ENCODE measurements at places on chromosomes 7 and 10.

- no peak for DNase-seq
Observed at GRCh38 chr7:1777122-1777521, 107.0 kb downstream of the ELFN1 start.

GRCh38 chr10:68139448-68140272 lies 30.4 kb downstream of the MYPN start:
- no peak for DNase-seq

GRCh38 chr7:135998081-135998480 lies 20.9 kb upstream of the MTPN start:
- DNase-seq, result no peak

GRCh38 chr10:101020427-101021075 lies 10.4 kb downstream of the PDZD7 start:
- DNase-seq, result no peak

- no peak for DNase-seq
Observed at GRCh38 chr7:40058636-40059035, 75.8 kb downstream of the MPLKIP start.

DNA sequence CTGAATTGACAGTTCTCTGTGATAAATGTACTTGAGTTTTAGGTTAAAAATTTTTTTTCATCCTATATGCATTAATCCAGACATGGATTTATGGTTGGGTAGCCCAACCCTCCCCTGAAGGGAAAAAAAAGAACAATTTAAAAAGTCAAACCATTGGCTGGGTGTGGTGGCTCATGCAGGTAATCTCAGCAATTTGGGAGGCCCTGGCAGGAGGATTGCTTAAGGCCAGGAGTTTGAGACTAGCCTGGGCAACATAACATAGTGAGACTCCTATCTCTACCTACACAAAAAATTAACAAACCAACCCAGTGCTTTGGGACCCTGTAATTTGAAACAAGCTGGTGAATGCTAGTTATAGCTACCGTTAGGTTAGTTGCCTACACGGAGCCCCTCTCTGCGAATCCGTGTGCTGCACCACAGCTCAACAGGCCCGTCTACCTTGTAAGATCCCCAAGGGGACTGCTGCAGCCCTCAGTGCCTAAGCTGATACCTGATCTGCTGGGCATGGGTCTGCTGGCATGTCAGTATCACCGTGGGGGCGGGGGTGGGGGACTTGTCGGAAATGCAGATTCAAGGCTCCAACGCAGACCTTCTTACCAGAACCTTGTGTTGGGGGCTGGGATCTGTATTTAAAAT lies 32.8 kb downstream of the TSPAN14 start:
- no peak for DNase-seq

DNA sequence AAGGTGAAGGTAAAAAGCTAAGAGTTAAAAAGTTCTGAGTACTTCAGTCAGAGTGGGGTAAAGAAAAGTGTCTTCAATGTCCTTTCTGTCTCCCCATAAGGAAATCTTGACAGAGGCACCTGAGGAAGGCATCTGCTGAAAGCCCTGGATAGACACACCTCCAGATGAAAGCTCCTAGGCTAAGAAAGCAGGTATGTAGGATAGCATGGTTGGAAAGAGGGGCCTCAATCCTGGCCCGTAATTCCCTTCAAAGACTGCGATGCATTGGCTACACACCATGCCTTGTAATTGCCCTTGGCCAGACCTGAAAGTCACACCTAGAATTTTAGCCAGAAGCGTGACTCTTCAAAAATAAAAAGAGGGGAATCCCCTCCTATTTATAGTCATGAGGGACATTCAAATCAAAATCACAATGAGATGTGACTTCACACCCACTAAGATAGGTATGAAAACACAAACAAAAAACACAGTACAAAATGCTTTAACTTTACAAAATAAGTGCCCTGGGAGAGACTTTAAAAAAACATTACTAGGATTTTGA lies 809.7 kb downstream of the IPMK start:
- DNase-seq, result no peak

GRCh38 chr7:44194562-44195145 lies 5.4 kb upstream of the GCK start:
- DNase-seq, result no peak

- DNase-seq, result no peak
Observed at GRCh38 chr7:143239813-143240212, 18.0 kb downstream of the TAS2R40 start.

DNA sequence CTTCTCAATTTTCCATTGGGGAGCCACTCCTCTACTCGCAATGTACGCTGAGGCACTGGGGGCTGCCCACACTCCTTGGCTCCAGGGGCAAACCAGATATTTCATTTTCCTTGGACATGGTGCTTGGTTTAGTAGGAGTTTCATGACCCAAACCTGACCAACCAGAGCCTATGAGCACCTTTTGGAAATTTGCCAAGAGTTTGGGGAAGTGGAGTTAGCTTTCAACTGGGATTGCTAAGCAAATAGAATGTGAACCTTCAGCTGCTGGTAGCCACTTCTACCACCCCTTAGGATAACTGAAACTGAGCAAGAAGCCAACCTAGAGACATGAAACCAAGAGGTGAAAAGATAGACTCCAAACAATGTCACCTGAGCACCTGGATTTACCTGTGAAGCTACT lies 74.9 kb upstream of the COL13A1 start:
- no peak for DNase-seq

- DNase-seq, result no peak
Observed at GRCh38 chr10:28938745-28939144, 261.4 kb downstream of the BAMBI start.

GRCh38 chr7:129471402-129471827 lies 30.9 kb upstream of the SMKR1 start:
- DNase-seq, result no peak

DNA sequence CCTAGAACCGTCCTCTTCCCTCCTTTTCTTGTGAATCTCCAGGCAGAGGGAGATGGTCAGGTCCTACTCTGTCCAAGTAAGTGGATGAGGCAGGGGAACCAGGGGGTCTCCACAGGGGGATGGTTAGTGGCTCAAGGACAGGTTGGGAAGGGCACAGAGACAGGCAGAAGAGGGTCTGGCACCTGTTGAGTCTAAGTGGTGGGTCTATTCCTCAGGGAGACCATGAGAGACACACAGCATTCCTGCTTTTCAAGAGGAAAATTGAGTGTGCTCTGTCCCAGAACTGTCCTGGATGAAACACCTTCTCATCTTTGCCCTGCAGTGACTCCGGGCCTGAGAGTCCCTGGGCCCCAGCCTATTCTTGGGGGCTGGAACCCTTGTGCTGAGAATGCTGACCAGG lies 184.8 kb upstream of the GALNT17 start:
- DNase-seq, result no peak

- DNase-seq, result no peak
Observed at GRCh38 chr7:2757361-2757903, 69.4 kb downstream of the AMZ1 start.

- no peak for DNase-seq
Observed at GRCh38 chr10:13899941-13900340, 313.2 kb downstream of the PRPF18 start.

DNA sequence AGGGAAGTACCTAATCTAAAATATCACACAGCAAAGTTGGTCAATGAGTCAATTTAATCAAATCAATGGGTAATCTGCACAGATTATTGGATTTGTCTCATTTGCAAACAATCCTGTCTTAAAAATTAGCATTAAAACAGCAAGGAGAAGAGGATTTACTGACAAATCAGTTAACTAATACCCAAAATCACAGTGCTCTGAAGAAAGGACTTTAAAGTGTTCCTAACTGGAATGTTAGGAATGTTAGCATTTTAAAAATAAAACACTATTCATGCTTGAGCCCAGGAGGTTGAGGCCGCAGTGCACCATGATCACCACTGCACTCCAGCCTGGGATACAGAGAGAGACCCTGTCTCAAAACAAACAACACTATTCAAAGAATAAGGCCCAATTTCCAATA lies 83.1 kb downstream of the CHCHD3 start:
- no peak for DNase-seq

DNA sequence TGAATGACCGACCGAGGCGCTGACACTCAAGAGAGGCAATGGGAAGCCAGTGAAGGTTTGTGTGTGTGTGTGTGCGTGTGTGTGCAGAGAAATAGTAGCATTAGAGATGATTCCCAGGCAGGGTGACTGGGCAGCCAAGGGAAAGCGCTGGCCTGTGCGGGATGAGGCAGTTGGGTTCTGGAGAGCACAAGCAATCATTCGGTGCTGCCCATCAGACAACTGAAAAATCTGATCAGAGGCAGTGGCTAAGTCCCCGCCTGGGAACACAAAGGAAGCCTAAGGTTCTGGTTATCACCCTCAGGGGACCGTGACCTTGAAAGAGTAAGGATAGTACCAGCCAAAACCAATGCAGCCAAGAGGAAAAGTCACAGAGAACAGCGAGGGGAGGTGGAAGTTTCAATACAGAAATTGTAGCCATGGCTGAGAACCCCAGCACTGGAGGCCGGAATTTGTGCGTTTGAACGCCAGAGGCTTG lies 868 bp upstream of the PDCD4 start:
- DNase-seq, result no peak

GRCh38 chr10:3976718-3977117 lies 191.7 kb upstream of the KLF6 start:
- no peak for DNase-seq

GRCh38 chr10:105840288-105840770 lies 1199.2 kb downstream of the SORCS3 start:
- no peak for DNase-seq

DNA sequence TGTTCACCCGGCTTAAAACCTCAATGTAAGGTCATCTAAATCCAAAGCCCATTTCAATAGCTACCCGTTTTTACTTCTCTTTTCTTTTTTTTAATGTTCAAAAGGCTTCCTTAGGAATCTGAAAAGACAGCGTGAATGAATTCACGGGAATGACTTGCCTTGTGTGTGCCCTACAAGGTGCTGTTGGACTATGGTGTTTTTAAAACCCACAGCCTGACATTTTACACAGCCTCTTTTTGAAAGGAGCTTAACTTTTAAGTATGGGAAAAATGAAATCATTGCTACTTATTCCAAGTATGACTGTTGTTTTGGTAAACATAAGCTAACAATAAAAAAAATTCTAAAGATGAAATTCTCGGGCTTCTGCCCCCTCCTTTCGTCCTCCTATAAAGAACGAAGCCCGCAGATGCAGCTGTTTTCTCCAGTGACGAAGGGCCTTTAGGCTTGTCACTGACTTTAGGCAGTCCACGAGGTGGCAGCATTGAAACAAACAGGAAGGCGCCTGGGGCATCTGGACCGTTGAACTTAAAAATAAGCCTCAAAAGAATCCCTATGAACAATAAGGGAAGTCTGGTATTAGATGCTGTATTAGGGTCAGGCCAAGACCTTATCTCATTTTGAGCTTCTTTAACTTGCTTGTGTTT lies 141.3 kb downstream of the NRP1 start:
- DNase-seq, result peak; percentile 48

- no peak for DNase-seq
Observed at GRCh38 chr10:116723428-116724281, 18.7 kb downstream of the HSPA12A start.

GRCh38 chr7:18063149-18063901 lies 35.7 kb upstream of the PRPS1L1 start:
- DNase-seq, result no peak

- no peak for DNase-seq
Observed at GRCh38 chr7:38751416-38751815, 120.2 kb upstream of the AMPH start.

GRCh38 chr10:60952067-60952845 lies 8.3 kb upstream of the RHOBTB1 start:
- DNase-seq, result no peak

- no peak for DNase-seq
Observed at GRCh38 chr7:154638286-154638685, 364.6 kb downstream of the PAXIP1 start.

DNA sequence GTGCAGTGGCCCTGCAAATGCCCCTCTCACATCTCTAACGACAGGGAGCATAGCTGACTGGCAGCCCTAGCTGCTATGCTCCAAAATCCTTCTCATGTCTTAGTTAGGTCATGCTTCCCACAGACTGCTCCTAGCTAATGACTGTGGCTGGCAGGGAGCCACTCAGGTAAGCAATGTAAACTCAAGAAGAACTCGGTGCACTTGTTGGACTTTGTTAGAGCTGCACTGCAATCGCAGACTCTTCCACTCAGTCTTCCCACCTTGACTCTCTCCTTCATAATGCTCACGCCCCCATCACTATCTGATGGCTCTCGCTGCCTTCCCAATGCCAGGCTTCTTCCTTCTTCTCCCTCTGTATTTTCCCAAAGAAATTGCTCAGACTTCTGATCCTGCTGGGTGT lies 24.0 kb downstream of the OR9A2 start:
- no peak for DNase-seq

- no peak for DNase-seq
Observed at GRCh38 chr7:45145881-45146280, 11.7 kb upstream of the RAMP3 start.

- no peak for DNase-seq
Observed at GRCh38 chr7:135801877-135802276, 53.3 kb upstream of the FAM180A start.

DNA sequence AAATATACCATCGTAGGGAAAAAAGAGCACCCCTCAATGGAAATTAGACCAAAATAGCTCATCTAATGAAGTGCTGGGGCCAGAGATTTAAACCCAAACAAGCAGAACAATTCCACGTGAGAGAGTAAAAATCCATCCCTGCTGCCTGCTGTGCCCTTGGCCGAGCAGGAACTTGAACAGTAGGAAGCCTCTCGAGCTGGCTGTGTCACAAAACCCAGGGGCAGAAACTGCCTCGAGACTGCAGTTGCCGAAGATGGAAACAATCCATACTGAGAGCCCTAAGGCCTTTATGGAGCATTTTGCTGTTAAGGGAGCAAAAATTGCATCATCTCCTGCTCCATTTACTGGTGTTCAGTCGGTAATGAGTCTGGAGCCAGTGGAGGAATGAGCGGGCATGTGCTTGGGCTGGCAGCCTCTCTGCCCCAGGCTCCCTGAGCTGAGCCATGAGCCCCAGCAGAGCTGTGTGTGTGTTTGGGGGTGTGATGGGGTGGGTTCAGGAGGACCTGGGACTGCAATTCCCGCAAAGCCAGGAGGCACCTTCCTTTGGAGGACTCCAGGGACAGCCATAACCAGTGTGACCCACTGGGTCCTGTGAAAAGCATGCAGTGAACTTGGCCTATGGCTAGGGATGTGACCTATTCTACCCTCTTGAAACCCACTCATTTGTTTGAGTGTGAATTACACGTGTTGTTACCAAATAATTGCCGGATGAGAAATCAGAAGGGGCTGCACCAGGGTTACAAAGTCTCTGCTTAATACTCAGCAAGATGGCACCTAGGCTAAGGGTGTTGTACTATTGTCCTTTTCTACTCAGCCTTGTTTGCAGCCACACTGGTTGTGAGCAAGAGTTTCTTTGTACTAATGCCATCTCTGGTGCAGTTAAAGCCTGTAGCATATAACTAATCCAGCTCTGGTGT lies 58.3 kb downstream of the CDHR3 start:
- DNase-seq, result no peak

- DNase-seq, result no peak
Observed at GRCh38 chr7:21887353-21887752, 58.3 kb downstream of the CDCA7L start.
